Islet precursor cell (in vitro differentiated cells): ENCODE measurements at places on chromosomes 1 and 21.

DNA sequence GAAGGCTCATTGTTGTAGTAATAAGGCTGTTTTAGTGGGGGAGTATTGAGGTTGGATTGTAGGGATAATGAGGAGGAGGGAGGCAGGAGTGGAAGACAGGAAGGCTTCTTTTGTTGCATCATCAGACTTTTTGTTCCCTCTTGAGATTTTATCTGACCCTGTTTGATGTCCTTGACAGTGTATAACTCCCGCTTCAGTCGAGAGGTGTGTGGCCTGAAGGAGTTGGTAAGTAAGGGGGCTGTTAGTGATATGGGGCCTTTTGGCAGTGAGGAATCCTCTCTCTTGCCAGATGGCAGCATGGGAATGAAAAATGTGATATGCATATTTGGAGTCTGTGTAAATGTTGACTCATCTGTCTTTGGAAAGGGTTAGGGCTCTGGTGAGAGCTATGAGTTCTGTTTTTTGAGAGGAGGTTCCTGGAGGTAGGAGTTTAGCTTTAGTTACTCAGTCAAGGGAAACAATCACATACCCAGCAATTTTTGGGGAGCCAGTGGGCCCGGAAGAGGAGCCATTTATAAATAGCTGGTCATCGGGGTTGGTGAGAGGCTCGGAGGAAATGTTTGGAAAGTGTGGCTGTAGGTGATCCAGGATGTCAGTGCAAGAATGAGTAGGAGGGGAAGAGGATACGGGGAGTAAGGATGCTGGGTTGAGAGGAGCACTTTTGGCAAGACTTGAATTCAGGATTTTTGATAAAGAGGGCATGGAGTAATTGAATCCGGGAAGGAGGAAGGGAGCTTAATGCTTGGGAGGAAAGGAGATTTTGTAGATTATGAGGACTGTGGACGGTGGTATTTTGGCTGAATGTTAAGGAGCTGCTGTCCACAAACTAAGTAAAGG is 136.7 kb upstream of the ETV3 start:
- peak; percentile 69 for DNase-seq

- peak; percentile 77 for DNase-seq
These were observed 43.7 kb downstream of the KIF21B start for GRCh38 chr1:200979574-200980451.

GRCh38 chr1:47491341-47491753 is 53.5 kb downstream of the FOXD2 start:
- peak; percentile 69 for DNase-seq

- DNase-seq: peak; percentile 75
These were observed 138.1 kb upstream of the HMCN1 start for GRCh38 chr1:185595835-185596667.

- no peak for DNase-seq
These were observed 16.9 kb downstream of the ARHGEF19 start for GRCh38 chr1:16195518-16195905.

DNA sequence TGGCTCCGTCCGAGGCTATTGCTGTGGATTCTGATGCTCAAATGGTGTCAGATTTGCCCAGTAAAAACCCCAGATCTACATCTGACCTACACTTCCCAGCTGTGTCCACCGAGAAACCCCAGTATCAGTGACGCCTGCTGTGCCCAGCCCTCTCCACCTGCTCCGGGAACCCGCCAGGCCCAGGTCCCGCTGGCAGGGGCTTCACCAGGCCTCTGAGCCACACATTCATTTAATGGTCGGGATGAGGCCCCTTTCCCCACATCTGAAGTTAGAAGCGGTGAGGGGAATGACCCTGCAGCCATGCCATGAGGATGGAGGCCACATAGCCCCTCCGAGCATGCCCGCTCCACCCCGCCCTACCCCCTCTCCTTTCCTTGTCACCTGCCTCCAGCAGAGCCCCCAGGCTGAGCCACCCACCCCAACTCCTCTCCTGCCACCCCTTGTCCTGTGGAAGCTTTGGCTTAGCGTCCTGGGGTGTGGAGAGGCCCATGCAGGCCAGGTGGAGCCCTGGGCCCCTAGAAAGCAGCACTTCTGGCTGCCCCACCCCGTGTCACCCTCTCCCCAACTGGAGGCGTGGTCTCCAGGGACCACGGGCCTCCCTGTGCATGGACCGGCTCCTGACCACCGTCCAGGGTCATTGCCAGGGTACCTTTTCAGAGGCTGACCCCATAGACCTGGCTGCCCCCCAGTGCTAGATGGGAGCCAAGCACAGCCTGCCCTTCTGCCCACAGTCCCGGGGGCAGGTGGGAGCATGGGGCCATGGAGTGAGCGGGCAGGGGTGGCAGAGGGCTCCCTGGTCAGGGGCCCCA is 8.0 kb downstream of the TNFRSF14 start:
- DNase-seq: no peak

DNA sequence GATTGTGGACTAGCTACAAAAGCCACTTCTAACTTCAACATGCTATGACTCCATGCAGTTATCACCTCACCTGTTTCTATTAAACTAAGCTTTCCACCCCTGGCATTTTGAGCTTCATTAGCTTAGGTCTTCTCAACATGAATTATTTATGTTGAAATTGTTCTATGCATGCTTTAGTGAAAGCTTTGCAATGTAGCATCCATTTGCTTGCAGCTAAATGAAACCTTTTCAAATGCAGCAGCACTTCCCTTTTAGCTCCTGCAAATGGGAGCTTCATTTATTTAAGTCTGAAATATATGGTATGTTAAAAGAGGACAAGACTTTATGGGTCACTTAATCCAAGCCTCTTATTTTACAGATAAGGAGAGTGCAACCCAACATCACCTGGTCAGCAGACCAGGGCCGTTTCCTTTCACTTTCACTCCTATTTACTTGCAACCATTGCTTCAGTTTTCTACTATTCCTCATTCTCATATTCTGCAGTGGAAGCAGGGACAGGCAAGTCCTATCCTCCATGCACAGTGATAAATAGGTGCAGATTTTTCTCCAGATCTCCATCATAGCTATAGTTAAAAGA is 56.4 kb upstream of the SAMSN1 start:
- no peak for DNase-seq

DNA sequence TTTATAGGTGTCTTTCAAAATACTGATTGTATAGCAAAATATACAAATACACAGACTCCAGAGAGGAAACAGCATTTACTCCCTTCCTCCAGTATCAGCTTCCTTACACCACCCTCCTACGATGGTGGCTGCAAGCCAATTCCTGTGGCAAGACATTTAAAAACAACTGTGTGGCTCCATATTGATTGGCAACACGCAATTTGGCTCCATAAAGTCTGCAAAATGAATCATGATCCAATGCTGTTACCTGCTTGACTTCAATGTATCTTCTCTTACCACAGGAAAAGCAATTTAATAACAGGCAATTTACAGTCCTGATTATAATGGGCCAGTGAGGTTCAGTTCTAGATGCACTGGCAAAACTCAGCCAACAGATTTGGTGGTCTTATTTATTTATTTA is 19.7 kb upstream of the ATP6V1G3 start:
- no peak for DNase-seq

GRCh38 chr1:37148663-37149062 is 114.3 kb upstream of the GRIK3 start:
- peak; percentile 15 for DNase-seq

DNA sequence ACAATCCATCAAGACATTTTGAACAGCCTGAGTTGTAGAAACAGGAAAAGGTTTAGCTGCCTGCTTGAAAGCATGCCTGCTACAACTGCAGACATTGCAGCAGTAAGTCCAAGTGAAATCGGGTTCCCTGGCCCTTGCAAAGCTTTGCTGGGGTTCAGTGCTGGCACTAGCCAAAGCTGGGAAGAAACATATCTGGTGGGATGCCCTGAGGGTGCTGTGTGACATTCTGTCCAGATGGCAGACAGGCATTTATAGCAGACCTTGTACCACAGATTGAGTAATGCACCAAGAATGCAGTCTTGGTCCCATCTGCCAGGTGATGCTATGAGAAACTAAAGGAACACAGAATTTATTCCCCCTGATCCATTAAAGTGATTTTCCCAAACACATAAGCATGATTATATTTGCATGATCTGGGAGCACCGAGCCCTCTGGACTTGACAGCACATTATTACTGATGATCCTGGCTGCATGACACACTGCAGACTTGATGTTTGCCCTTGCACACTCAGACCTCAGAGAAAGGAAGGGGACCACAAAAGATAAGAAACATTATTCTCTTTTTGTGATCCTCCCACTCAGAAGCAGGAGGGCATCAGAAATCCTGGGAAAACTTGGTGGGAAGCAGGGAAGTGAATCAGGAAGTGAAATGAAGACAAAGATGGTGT is 223.7 kb upstream of the FAM78B start:
- peak; percentile 81 for DNase-seq

GRCh38 chr21:26833460-26833939 is 11.7 kb downstream of the ADAMTS1 start:
- DNase-seq: no peak

DNA sequence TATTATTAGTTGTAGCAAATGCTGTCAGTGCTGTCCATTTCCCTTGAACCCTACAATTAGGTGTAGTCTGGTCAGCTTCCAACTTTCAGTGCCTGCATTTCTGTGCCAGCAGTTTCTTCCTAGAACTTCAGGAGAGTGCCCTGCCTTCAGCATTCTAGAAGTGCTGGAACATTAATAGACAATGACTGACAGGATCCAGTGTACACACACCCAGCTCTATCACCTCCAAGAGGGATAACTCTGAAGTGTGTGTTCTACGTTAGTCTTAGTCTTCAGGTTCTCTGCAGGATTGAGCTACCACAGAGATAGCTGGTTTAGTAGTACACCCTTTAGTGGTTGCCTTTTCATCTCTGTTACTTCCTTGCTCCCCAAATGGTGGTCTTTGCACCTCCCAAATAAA is 61.4 kb downstream of the PRRX1 start:
- DNase-seq: no peak

- no peak for DNase-seq
These were observed 71.9 kb upstream of the USP24 start for GRCh38 chr1:55286856-55287602.

GRCh38 chr1:44808938-44809917 is 905 bp downstream of the BTBD19 start:
- DNase-seq: no peak

- no peak for DNase-seq
These were observed 83.8 kb downstream of the MRPL37 start for GRCh38 chr1:54283635-54284385.

DNA sequence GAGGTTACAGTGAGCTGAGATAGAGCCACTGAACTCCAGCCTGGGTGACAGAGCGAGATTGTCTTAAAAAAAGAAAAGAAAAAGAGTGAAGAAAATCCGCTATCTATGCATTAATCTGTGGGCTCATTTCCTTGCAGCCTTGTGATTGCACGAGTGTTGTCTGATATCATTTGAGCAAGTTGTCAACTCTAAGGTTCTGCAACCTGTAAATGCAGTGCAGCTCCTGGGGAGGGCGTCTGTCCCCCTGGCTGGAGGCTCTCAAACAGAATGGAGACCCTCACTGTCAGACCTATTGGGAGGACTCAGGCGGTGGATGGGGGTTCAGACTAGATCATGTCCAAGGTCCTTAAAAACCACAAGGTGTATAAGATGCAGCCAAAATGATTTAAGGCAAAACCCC is 6.2 kb downstream of the CORT start:
- DNase-seq: no peak

GRCh38 chr1:91545506-91546300 is 45.1 kb downstream of the CDC7 start:
- DNase-seq: no peak

DNA sequence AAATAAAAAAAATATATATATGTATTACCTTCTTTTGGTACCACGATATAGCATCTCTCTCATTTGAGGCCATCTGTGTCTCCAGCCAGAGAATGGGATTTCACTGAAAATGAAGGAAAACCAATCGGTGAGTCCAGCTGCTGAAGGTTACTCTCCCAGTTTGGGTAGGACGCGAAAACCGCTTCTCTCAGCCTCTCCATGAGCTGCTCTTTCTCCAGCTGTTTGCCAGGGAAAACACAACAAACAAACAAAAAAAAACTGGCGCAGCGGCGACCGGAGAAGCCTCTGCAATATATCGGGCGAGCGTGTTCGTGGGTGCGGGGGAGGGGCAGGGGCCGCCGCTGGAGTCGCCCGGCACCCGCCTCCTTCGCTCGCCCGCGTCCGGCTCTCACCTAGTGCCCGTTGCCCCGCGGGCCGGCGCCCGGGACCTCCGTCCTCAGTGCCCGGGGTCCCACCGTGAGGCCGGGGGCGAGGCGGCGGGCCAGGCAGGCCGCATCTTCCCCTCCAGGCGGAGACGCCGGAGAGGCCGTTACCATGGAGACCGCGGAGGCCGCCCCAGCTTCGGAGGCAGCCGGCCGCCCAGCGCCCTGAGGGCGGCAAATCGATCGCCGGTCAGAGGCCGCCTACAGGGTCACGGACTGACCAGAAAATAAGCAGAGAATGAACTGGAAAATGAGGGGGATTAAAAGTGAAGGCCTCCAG is 504 bp downstream of the PHTF1 start:
- peak; percentile 88 for DNase-seq

DNA sequence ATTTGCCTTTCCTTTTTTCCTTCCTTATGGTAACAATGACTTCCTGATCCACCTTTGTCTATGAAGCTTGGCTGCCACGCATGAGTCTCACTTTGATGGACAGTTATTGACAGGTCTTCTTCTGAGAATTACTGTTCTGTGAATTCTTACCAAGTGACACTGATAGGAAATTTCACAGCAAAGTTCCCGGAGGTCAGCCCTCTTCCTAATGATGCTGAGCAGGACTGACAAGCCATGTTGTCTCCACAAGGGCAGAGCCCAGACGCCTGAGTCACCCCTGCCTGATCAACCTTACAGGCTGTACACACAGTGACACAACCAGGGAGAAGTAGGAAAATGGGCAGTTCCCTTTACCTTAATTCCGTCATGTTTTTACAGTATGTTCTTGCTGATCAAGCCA is 44.2 kb downstream of the ZC3H11B start:
- peak; percentile 91 for DNase-seq

DNA sequence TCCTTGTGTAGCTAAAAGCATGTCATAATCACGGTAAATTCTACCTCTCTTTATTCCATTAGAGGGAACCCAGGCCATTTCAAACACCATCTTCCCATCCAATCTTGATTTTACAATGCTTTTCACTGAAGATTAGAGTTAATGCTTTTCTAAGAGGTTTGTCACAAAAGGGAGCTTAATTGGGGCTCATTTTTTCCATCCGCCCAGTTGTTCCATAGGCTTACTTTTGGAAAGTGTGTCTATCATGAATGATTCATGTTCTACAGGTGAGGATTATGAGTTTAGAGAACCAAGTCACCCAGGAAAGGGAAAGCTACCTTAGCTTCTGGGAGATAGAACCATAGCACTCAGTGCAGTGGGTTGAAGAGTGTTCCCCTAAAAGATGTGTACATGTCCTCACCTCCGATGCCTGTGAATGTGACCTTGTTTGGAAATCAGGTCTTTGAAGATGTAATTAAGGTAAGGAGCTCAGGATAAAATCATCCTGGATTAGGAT is 286.9 kb upstream of the RUNX1 start:
- DNase-seq: no peak

GRCh38 chr1:58331156-58331555 is 215.4 kb downstream of the OMA1 start:
- no peak for DNase-seq
